ENCODE measurements at places on chromosomes 11 and 22. TPM values are rescaled to one million over a fixed set of nuclear protein-coding genes. Genes with fewer than 3 reads are reported as not detected.

Gene ABTB2
- total RNA-seq = 26.3 TPM

Gene TEX12
- not detected for total RNA-seq

Gene E2F8
- 6.9 TPM for total RNA-seq

Gene OR2AG2
- 0.01 TPM for total RNA-seq

Gene CCDC85B
- total RNA-seq = 48.5 TPM

Gene OR2AT4
- not detected for total RNA-seq

Gene MMP7
- total RNA-seq = 23.0 TPM

Gene FOSL1
- total RNA-seq = 215 TPM

Gene CABP7
- 0.15 TPM for total RNA-seq

Gene FOLR3
- not detected for total RNA-seq

Gene HOATZ
- total RNA-seq = not detected

Gene TRIM68
- total RNA-seq = 9.0 TPM

Gene C22orf39
- total RNA-seq = 14.9 TPM

Gene UCP2
- 66.0 TPM for total RNA-seq

Gene ASCL2
- not detected for total RNA-seq

Gene PACSIN3
- 30.0 TPM for total RNA-seq

Gene LRRC32
- 0.15 TPM for total RNA-seq

Gene SAA4
- total RNA-seq = not detected

Gene OR5A1
- total RNA-seq = not detected

Gene DGCR6
- 0.55 TPM for total RNA-seq

Gene OR56A1
- not detected for total RNA-seq

Gene BCO2
- 0.79 TPM for total RNA-seq

Gene GGTLC3
- not detected for total RNA-seq

Gene APOL3
- total RNA-seq = 0.05 TPM

Gene LDLRAD3
- 21.7 TPM for total RNA-seq

Gene CCS
- 30.2 TPM for total RNA-seq

Gene SPDYC
- total RNA-seq = not detected

Gene SMC1B
- 0.02 TPM for total RNA-seq

Gene OR52E8
- not detected for total RNA-seq

Gene MYOD1
- total RNA-seq = not detected

Gene IFITM1
- 0.24 TPM for total RNA-seq

Gene KRTAP5-2
- total RNA-seq = not detected

Gene MMP10
- 0.95 TPM for total RNA-seq

Gene SMIM35
- not detected for total RNA-seq

Gene SYCE3
- total RNA-seq = 0.46 TPM

Gene SLC25A22
- 35.0 TPM for total RNA-seq

Gene MOGAT2
- total RNA-seq = not detected

Gene VPS26B
- 22.5 TPM for total RNA-seq

Gene MAP6
- total RNA-seq = 1.7 TPM

Gene ANGPTL5
- total RNA-seq = not detected

Gene CRYBA4
- not detected for total RNA-seq

Gene RNF215
- total RNA-seq = 20.7 TPM

Gene TMEM132A
- total RNA-seq = 124 TPM

Gene PDE2A
- 1.2 TPM for total RNA-seq

Gene CEP126
- 3.5 TPM for total RNA-seq

Gene TRIM6
- 14.1 TPM for total RNA-seq

Gene TEF
- total RNA-seq = 0.98 TPM

Gene CATSPER1
- total RNA-seq = 1.3 TPM

Gene OR5B21
- total RNA-seq = not detected

Gene OR10D3
- not detected for total RNA-seq

Gene FAM83F
- total RNA-seq = not detected

Gene RIMBP3B
- 0.71 TPM for total RNA-seq

Gene TMEM151A
- 3.2 TPM for total RNA-seq

Gene SYT13
- total RNA-seq = 7.2 TPM

Measured in A549 treated with CpdA at 1 μM for 4 hours (cell line).